ENCODE measurements at places on chromosomes 13 and 19. TPM values are rescaled to one million over a fixed set of nuclear protein-coding genes. Genes with fewer than 3 reads are reported as not detected.

The GPR4 gene
- total RNA-seq = 0.32 TPM

The KCNJ14 gene
- total RNA-seq = 0.42 TPM

The OR4F17 gene
- not detected for total RNA-seq

The SYMPK gene
- total RNA-seq = 22.5 TPM

The C19orf73 gene
- not detected for total RNA-seq

The NEK5 gene
- 1.4 TPM for total RNA-seq

The LRRC25 gene
- 2.9 TPM for total RNA-seq

The NLRP5 gene
- total RNA-seq = not detected

The NCAN gene
- 0.42 TPM for total RNA-seq

The MYPOP gene
- total RNA-seq = 1.3 TPM

The PTPRH gene
- 3.6 TPM for total RNA-seq

The NCCRP1 gene
- 1.1 TPM for total RNA-seq

The SERPINE3 gene
- 0.16 TPM for total RNA-seq

The ZNF285 gene
- 11.1 TPM for total RNA-seq

The CD37 gene
- 6.5 TPM for total RNA-seq

The CCDC70 gene
- total RNA-seq = not detected

The KASH5 gene
- not detected for total RNA-seq

The EDNRB gene
- total RNA-seq = 110 TPM

Measured in urinary bladder (tissue), 4 donors.